CD4-positive, CD25-positive, alpha-beta regulatory T cell (primary cell): ENCODE measurements at places on chromosomes 6 and 20.

GRCh38 chr6:105493736-105494135, 90.9 kb upstream of the PREP start:
- no peak for DNase-seq

- no peak for DNase-seq
Measured at GRCh38 chr6:140364916-140365315, 990.5 kb upstream of the CITED2 start.

DNA sequence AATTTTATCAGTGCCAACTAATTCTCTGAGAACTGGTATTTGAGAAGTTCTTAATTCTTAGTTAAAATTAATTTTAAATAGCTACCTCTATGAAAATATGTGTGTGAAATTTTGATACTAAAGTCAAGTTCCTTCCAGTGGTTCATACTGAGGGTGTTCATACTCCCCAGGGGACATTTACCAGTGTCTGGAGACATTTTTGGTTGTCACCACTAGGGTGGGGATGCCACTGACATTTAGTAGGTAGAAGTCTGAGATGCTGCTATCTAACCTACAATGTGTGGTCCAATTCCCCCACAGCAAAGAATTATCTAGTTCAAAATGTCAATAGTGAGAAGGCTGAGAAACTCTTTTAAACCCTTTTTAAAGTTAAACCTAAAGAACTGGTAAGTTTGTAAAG, 463.8 kb downstream of the ADGRB3 start:
- no peak for DNase-seq

- DNase-seq: no peak
Measured at GRCh38 chr6:150806790-150807189, 58.7 kb upstream of the MTHFD1L start.

DNA sequence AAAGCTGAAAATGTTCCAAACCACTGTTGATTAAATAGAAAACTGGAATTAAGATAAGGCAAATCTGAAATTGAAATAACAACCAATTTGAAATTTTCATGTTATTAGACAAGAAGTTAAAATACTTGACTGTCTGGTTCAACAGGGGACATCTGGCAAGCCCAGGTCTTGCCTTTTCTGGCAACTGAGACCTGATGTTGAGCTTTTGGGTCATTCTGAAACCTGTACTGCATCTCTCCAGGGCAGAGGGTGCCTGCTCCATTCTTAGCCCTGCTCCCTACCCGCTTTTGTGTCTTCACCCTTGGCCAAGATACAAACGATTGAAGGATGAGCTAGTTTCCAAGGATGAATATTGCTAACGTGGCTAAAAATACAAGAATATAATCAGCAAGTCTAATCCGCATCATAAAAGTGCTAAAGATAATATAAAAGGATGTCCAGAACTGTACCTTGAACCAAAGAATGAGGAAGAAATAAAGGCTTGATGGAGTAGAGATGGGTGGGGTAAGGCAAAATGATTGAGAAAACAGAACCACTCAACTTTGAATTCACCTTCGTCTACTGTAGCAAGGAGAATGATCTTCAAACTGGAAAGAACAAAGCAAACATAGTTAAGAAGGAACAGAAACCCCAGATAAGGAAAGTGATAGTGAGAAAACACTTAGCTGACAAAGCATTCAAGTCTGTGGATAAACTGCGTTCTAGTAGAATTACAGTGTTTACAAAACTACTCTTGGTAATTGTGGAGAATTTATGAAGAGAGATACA, 109.8 kb upstream of the MAN1A1 start:
- no peak for DNase-seq

GRCh38 chr6:166411721-166412151, 29.0 kb upstream of the MPC1 start:
- DNase-seq: peak; percentile 46

DNA sequence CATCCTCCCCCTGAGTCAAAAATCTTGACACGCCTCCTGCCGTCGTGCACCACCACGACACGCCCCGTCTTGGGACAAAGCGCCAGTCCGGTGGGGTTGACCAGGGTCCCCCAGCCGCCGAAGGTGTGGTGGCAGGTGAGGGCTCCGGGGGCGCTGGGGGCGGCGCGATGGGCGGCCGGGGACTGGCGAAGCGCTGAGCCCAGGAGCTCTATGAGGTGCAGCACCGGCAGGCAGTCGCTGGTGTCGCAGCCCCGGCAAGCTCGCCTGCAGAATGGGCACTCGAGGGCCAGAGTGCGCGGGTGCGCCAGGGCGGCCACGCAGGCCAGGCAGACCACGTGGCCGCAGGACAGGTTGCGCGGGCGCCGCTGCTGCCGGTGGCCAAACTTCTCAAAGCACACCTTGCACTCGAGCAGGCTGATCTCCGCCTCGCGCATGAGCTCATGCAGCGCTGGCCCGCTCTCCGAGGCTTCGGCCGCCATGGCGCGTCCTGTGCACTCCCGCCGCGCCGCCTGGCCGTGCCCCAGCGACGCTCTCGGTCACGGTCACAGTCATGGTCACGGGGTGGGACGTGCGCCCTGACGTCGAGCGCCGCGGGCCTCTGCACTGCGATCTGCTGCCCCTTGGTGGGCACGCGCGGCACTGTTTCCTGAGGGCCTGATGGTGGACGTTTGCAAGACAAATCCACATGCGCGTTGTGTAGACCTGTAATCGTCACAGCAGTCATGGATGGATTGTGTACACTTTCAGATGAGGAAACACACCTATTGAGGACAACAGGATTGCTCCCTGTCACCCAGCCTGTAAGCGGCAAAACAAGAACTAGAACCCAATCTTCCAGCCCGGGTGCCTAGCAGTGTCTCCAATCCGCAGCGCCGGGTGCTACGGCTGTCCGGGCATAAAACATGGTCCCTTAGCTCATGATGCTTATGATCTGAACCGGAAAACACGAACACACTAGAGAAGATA, at the start of gene NHLRC1:
Gene NHLRC1, minus strand, starts transcription at position 550 of the 966 bp plus-strand sequence. Its CDS starts 71 bp downstream, at position 479.
- peak; percentile 57 for DNase-seq

DNA sequence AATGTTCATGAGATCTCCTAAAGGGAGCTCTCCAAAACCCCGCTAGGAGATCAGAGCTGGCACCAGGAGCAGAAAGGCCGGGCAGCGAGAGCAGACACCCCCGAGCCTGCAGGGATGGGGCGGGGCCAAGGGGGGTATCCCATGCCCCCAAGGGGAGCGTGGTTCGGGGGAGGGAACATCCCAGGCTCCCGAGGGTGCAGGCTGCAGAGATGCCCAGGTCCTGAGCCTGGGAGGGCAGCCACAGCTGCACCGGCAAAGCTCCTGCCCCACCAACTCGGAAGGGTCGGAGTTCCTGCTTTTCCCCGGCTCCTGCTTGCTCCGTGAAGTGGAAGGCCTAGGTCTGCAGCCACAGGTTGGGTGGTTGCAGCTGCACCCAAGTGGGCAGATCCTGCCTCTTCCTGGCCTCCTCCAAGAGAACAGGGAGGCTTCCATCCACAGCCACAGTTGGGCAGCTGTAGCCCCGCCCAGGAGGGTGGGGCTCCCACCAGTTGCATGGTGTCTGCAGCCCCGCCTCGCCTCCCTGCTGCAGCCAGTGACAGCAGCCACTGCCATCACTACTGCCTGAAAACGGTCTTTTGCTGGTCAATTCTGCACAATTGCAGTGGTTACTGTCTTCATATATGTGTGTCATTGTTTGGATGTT, 13.4 kb upstream of the GMNN start:
- DNase-seq: no peak

GRCh38 chr6:41100871-41101287, 28.1 kb downstream of the NFYA start:
- DNase-seq: no peak

DNA sequence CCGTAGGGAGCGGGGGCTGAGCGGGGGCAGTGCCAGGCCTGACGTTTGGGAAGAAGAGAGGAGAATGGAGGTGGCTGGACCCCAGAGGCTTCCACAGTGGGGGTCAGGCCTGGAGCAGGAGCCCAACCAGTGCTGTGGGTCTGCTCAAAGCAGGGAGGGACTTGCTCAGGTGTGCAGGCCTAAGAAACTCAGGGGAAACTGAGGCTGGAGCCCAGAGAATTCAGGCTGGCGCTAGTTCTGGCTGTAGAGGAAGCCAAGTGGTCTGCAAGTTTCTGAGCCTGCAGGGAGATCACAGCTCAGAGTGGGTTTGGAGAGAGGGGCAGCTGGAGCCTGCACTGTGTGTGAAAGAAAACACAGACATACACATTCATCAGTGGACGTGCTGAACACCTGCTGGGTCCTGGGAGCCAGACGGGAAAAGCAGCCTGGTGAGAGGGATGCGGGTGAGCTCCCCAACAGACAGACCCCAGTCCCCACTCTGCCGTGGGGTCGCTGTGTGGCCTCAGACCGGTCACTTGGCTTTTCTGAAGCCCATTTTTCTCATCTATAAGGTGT, 17.7 kb upstream of the FOXP4 start:
- DNase-seq: no peak

DNA sequence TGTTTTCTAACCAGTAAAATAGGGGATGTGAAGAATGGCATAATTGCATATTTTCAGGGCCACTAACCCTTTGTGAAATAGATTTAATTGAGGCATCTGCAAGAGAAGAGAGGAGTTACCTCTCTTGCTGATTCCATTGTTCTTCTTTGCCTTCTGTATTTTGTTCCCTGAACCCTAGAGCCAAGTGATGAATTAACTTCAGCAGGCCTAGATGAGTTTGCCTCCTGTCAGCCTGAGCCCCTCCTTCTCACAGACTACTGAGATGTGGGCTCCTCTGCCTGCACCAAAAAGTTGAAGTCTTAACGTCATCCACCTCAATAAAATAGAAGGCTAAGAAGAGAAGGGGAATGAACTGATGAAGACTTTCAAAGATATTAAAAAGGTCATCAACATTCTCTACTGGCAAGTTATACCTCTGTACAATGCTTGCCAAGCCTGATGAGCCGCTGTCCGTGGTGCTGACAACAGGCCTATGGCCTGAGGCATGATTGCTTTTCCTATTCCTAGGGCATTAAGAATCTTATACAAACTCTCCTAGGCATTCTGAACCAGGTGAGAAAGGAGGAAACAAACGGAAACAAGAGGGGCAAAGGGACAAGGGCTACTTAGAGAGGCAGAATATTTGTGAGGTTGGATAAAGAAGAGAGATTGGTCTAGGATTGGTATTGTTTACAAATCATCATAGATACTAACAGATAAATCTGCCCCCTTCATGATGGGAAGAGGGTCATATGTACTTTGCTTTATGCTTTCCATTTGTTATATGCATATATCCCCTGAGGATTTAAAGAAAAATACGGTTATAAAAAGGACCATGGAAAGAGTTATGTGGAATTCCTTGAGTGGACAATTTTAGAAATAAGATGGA, 46.8 kb downstream of the CD24 start:
- DNase-seq: no peak

DNA sequence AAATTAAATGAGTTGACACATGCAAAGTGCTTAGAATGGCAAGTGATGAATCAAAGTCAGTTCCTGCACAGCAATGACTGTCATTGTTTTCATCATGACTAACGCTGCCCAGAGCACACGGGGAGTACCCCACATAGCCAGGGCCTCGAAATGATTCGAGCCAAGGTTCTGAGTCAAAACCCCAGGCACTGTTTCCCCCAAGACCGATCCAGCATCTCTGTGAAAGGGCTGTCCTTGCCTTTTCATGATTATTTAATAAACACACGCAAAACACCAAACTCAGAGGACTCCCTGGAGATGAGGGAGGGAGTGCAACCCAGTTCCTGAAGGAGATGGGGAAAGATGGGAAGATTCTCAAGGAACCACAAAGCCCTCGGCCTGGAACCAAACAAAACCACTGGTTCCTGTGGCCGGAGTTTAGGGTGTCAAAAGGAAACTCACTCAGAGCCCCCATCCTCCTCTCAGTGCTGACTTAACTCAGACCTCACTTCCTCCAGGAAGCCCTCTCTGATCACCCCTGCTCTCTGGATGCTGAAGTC, 3.8 kb downstream of the PREX1 start:
- DNase-seq: no peak

- no peak for DNase-seq
Measured at GRCh38 chr6:33076406-33076934, 680 bp downstream of the HLA-DPB1 start.

DNA sequence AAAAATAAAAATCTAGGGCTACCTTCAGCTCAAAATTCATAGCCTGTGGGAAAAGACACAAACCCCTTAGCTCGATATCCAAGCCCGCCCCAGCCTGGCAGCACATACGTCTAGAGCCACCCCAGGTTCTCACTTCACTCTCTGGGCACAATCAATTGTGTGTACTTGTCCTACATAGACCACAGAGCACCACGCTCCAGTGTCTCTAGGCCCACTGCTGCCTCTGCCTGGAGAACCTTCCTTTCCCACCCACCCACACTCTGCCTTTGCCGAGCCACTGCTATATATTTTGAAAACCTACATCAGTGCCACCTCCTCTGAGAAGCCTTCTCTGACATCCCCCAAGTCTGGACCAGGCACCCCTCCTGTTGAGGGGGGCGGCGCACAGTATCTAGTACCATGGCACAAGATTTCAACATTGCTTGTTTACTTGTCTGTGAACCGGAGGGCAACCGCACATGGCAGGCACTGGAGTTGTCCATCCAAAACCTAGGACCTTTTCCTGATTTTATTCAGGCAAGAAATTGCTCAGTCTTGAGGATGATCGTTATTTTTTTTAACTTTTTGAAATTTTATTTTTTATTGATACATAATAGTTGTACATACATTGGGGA, 141.5 kb downstream of the UNC5CL start:
- no peak for DNase-seq

GRCh38 chr6:44096612-44097011, 30.6 kb downstream of the MRPL14 start:
- peak; percentile 63 for DNase-seq

DNA sequence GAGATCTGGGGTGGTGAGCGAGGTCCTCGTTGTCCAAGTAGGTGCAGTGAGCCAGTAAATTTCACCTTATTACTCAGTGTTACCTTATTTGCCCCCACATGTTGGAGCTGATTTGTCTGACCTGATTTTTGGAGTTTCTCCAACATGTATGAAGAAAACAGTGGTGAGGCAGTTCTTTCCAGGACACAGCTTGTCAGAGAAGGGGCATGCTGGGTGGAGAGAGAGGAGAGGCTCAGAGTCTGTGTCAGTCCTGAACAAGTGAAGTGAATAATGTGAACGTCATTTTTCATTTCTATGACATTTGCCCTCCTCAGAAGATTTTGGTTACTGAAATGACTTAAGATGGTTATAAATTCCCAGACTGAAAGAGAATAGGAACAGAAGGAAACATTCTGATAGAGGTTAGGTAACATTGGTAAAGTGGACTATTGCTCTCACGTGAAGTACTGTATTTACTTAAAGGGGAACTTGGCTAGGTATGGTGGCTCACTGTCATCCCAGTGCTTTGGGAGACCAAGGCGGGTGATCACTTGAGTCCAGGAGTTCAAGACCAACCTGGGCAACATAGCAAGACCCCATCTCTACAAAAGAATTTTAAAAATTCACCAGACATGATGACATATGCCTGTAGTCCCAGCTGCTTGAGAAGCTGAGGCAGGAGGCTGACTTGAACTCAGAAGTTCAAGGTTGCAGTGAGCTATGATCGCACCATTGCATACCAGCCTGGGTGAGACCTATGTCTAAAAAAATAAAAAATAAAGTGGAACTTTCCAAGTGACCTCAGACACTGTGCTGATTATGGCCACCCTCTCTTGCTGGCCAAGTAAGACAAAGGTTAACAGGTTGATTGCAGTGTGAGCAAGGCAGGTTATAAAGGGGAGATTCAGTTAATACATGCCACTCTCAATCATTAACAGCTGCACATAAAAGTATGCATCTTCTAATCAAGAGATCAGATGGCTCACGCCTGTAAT, 184.3 kb downstream of the EDN1 start:
- DNase-seq: no peak

- DNase-seq: no peak
Measured at GRCh38 chr6:56767435-56767834, 124.7 kb upstream of the DST start.

GRCh38 chr20:62354031-62354808, 12.9 kb downstream of the LAMA5 start:
- no peak for DNase-seq
